Activated CD4-positive, alpha-beta T cell treated with anti-CD3 and anti-CD28 coated beads, Interleukin-2, Interleukin-4, amounts not matched to agents 100 ng/mL and 50 ng/mL, durations not matched to agents 16 hours and 8 hours (primary cell): ENCODE measurements at places on chromosomes 11 and 22.

DNA sequence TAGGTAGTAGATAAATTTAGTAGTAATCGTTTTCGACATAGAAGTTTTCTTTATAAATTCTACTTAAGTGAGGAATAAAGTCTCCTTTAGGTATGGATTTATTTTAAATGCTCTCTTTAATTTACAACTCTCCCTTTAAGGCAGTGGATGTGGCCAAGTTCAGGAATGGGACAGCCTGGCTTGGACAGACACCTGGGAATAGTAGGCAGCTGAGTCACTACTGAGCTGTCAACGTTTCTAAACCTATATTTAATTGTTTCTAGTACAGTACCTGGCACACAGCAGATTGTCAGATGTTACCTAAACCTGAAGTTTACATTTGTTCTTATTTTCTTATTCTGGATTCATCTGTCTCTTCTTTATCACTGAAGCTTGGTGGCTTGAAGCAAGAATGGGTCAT lies 85.1 kb downstream of the DEPDC5 start:
- no peak for DNase-seq

DNA sequence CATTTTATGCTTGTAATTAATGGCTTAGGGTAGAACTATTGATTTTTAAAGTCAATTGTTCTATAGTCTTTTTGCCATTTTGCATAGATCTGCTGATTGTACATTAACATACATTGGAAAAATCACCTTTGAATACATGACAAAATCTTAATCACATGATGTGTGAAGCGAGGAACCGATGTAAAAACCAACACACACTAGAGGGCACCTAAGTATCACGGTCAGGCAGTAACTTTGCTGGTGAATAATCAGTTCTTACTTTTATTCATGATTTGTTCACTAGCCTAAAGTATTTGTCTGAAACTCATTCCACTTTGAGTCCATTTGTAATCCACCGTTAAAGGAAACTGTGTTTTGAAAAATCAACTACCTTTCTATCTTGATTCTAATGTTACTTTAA lies 28.2 kb downstream of the JHY start:
- DNase-seq: peak; percentile 9

DNA sequence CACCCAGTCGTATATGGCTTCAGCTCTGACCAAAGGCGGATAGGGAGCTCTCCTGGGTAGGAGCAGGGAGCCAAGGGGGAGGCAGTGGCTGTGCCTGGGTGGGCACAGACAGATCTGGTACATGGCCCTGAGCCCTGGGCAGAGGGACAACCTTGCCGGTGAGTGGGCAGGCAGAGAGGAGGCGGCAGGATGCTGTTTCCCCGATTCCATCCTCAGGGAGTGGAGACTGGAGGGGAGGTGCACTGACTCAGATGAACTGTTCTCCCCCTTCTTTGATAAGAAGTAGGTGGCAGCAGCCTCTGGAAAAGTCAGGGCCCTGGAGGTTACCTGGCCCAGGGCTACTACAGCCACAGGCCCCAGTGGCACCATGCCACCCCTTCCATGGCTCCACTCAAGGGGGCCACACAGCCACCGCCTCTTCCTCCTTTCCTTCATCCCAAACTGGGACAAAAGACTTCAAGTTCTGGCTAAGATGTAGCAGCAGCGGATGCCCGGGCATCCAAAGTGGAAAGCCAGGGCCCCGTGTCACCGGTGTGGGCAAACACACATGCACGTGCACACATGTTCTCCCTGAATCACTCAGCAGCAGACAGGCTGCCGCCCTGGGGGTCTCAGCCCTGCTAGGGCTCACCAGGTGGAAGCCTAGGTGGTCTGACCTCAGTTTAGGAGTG lies 13.4 kb downstream of the CXCR5 start:
- no peak for DNase-seq

DNA sequence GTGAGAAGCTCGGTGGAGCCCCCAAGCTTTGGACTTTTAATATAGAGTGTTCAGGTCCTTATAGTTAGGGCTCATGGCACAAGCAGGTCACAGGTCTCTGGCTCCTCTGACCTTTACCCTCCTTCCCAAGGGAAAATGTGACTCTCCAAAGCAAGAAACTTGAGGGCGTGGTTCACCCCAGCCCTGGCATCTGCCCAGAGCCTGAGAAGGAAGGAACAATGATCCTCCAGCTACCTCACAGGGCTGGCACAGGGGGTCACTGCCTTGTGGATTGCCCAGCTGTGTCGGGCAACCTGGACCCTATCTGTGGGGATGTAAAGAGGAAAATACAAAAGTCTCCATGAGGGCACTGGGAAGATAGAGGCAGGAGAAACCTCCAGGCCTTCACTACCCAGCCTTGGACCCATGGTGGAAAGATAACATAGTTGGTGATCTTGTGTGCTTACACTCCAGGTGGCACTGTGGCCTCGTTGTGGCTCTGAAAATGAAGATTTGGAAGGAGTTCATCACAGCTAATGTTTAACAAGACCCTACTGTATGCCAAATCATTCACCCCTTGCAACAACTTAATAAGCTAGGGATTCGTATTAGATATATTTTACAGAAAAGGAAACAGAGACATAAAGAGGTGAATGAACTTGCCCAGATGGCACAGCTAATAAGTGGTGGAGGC lies 3.8 kb upstream of the ZNF195 start:
- no peak for DNase-seq

- DNase-seq: no peak
Observed at GRCh38 chr11:84724256-84724655, 902.9 kb downstream of the DLG2 start.

GRCh38 chr11:90135016-90135415 lies 553 bp downstream of the NAALAD2 start:
- DNase-seq: no peak
